ENCODE measurements at places on chromosomes 2 and 18.
A peak's percentile ranks its signal among the peaks of the same experiment; 100 is the strongest.

DNA sequence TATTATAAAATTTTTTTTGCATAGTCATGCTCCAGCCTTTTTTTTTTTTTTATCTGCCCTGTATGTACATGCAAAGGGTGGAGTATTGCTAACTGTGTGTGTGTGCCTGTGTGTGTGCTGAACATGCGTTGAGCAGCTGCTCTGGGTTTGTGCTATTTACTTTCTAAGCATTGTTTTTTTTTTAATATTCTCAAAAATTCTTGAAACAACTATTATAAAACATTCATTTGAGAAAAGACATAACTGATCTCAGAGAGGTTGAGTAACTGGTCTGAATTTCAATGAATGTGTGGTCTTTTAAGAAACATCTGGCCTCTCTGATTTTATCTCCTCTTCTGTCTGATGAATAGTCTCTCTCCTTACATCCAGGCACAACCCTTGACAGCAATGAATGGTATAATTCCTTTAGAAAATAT lies 366.0 kb upstream of the SLC14A2 start:
- DNase-seq: no peak

DNA sequence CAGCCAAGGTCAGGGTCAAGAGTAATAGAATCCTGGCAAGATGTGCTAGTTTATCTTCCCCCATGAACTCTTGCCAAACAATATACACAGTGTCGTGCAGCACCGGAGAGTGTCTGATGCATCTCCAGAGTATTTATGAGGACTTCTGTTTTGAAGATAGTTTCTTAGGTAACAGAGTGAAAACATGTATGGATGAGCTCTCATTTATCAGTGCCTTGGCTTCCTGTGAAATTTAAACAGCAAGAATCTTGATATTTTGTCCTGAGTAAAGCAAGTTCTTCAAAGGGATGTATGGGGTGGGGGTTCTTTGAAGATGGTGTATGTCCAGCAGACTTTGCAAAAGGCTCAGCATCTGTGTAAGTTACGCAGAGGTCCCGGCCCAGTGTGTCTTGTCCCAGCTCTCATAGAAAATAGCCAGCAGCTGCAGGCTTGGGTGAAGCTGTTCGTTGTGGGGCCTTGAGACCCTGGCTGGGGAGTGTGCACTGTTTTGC lies 361.0 kb upstream of the NT5C1B start:
- no peak for DNase-seq

- no peak for DNase-seq
These were observed 27.9 kb upstream of the ASNSD1 start for GRCh38 chr2:189633392-189633811.

GRCh38 chr18:21894619-21895367 lies 154.2 kb downstream of the MIB1 start:
- peak; percentile 39 for DNase-seq

DNA sequence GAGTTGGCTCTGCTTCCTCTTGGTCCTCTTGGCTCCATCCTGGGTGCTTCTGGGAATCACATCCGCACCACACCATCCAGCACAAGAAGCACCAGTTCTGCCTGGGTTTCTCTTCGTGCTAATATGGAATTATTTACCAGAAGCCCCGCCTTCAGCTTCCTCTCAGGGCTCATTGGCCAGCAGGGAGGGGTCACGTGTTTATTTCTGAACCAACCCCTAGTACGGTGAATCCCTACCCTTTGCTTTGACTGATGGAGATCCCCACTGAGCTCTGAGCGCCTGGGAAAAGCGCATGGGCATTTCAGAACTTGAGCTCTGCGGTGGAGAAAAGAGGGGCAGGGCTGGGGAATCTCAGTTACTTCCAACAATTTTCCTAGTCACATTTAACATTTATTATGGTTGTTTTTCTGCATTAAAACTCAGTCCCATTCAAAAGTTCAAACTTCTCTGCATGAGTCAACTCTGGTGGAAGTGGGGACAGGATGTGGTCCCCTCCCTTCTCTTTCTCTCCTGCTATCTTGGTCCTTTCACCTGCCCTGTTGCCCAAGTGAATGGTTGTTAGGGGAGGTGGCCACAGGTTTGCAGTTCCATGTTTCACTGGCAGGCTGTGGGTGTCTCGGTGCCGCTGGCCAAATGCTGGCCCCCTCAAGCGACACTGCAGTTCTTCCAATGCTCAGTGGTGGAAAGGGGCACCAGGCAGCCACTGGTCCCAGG lies 76.4 kb upstream of the TTC39C start:
- no peak for DNase-seq

GRCh38 chr18:74284191-74284979 lies 7.4 kb downstream of the CYB5A start:
- no peak for DNase-seq

GRCh38 chr2:224222974-224223373 lies 178.9 kb downstream of the FAM124B start:
- no peak for DNase-seq

DNA sequence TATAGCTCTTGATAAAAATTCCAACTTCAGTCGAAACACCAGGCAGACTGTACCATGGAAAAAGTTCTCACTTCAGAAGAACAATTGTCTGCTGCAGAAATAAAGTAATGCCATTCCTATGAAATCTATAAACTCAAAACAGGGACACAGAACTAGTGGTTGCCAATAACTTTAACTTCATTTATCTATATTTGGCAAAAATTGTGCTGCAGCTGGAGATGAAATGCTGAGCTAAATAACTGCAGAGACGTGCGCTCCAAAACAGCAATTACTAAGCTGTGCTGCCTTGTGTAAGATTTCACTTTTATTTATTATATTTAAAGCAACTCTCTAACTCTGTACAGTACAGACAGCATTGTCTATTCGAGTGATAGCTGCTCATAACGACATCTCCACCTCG lies 540.1 kb upstream of the ID2 start:
- no peak for DNase-seq

- peak; percentile 62 for DNase-seq
These were observed 59.4 kb downstream of the DGKD start for GRCh38 chr2:233413559-233414272.

GRCh38 chr2:157359628-157360027 lies 34.0 kb upstream of the ERMN start:
- DNase-seq: no peak

- no peak for DNase-seq
These were observed 82.7 kb downstream of the C2orf74 start for GRCh38 chr2:61244694-61245093.

- peak; percentile 33 for DNase-seq
These were observed 31.3 kb upstream of the CNTNAP5 start for GRCh38 chr2:123993728-123994323.

GRCh38 chr2:158413581-158413980 lies 43.0 kb downstream of the CCDC148 start:
- DNase-seq: no peak

- no peak for DNase-seq
These were observed 112.9 kb upstream of the GYPC start for GRCh38 chr2:126543081-126543480.

GRCh38 chr2:42102024-42102590 lies 54.3 kb downstream of the PKDCC start:
- peak; percentile 76 for DNase-seq

DNA sequence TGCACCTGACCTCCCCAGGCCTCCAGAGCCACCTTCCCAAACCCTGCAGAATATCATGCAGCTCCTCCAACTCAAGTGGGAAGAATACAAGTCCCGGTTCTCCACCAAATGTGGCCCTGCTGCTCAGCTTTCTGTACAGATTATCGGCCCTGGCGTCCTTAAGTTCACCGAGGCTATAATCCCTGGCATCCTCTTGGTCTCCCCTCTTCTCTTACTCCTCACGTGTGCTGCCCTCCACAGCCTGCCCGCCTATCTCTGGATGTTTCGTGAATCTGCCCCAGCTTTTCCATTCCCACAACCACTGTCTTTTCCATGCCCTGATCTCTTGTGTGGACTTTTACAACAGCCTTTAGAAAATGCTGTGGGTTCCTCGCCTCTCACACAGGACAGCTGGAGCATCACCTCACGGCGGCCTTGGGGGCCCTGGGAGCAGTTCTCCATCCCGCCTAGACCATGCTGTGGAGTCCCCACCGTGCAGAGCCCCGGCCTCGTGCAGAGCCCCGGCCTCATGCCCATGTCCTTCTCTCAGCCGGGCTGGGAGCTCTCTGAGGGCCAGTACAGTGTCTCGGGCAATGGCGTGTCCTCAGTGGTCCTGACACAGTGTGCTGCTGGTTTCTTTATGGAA lies 170.3 kb upstream of the PXDN start:
- DNase-seq: no peak

GRCh38 chr2:194166818-194167217 lies 1490.2 kb upstream of the SLC39A10 start:
- peak; percentile 20 for DNase-seq

DNA sequence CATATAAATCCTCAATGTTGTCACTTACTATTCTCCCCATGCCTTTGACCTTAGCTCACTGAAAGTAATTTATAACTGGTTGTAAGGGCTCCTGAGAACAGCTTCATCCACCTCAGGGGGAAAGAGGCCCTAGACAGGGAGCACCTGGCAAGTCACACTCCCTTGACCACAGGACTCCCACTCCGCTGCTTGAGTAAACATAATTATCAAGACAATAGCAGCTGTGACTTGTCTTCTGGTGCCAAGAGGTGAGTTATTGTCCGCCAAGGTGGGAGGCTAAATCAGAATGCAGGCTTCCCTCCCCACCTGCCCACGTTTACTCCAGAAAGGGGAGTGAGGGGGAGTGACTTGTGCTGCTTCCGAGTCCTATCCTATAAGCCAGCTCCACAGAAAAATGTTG lies 230.6 kb upstream of the LRATD1 start:
- no peak for DNase-seq

GRCh38 chr2:45889620-45890370 lies 238.3 kb downstream of the PRKCE start:
- no peak for DNase-seq

- no peak for DNase-seq
These were observed 12.3 kb upstream of the SIX3 start for GRCh38 chr2:44929159-44929734.

- DNase-seq: no peak
These were observed 369 bp downstream of the CDK5R2 start for GRCh38 chr2:218959761-218960308.

GRCh38 chr2:137837830-137838229 lies 126.4 kb upstream of the HNMT start:
- DNase-seq: no peak

DNA sequence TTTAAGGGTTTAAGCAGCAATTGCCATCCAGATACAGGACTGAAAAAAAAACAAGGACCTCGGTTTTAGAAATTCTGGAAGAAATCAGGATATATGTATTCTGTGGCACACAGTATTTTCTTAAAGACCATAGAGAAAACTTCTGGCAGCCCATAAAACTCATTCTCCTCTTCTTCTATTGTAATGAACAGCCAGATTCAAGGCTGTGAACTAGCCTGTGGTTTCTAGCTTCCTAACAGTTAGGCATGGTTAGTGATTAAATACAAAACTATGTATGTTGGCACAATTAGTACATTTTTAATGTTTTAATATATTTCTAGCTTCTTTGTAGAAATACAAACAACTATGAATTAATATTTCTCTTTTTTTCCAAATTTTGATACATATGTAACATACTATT lies 555.7 kb downstream of the DSC3 start:
- DNase-seq: no peak

GRCh38 chr2:47771211-47771610 lies 11.7 kb upstream of the MSH6 start:
- DNase-seq: no peak

DNA sequence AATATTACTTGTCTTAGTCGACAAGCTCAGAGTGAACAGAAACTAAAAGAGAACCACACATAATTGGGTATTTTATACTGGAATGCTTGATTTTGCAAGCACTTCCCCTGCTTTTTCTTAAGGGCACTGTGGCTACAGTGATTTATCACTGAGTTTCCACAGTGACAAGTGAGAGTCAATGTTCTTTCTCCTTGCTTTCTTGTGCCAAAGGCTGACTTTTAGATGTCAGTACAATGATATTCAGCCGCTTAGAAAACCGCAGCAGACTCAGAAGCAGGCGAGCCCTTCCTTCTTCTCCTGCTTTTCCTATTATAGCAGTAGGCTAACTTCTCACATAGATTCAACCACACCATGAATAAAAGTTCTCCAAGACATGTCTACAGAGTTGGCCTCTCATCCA lies 1603.6 kb upstream of the NXPH2 start:
- DNase-seq: no peak

GRCh38 chr18:63567276-63567675 lies 19.9 kb upstream of the SERPINB13 start:
- no peak for DNase-seq

DNA sequence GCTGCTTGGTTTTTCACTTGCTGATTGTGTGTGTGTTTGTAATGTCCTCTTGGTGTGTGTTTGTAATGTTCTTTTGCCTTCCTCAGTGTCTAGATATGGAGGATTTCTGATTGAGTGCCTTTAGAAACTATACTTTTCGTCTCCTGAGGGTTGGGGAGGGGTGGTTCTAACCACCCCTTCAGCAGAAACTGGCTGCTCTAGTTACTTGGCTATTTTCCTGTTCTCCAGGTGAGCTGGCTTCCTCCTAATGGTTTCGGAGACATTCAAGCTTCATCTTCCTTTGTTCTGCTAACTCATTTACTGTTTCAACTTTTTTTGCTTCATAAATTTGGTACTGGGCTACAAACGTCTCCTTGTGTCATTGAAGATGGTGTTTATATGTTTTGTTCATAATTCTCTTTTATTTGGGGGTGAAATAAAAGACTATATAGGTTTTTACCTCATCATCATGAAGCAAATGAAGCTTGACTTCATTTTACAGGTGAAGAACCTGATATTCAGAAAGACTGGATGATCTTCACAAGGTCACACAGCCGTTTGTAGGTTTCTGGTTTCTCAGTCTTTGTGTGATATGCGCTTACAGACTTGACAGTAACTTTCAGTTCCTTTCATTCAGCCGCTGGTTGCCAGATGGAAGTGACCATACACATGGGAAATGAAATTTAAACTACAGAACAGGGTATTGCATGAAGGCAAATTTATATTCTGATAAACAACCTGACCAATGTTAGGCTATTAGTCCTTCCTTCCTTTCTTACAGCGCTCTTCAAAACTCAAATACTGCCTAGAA lies 238.5 kb downstream of the GALR1 start:
- no peak for DNase-seq

- no peak for DNase-seq
These were observed 33.9 kb upstream of the SP100 start for GRCh38 chr2:230382108-230382507.

DNA sequence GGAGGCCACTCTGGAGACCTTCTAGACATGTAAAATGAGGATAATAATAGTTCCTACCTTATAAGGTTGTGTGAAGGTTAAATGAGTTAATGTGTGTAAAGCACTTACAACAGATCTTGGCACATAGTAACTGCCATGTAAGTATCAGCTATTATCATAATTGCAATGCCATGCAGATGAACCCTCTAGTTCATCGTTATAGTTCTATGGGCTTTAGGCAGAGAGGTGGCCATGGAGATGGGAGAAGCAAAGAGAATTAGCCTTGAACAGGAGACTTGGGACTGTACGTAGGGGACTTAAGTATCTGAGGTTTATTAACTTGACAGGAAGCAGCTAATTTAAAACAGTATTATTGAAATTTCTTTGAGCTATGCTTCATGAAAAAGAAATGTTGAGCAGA lies 151.8 kb downstream of the PIK3C3 start:
- no peak for DNase-seq

- DNase-seq: no peak
These were observed 852 bp upstream of the KCNH7 start for GRCh38 chr2:162839419-162839818.

GRCh38 chr2:218218268-218219185 lies 1.5 kb downstream of the ARPC2 start:
- no peak for DNase-seq
